Motor neuron (in vitro differentiated cells): ENCODE measurements at places on chromosomes 2 and 18.

DNA sequence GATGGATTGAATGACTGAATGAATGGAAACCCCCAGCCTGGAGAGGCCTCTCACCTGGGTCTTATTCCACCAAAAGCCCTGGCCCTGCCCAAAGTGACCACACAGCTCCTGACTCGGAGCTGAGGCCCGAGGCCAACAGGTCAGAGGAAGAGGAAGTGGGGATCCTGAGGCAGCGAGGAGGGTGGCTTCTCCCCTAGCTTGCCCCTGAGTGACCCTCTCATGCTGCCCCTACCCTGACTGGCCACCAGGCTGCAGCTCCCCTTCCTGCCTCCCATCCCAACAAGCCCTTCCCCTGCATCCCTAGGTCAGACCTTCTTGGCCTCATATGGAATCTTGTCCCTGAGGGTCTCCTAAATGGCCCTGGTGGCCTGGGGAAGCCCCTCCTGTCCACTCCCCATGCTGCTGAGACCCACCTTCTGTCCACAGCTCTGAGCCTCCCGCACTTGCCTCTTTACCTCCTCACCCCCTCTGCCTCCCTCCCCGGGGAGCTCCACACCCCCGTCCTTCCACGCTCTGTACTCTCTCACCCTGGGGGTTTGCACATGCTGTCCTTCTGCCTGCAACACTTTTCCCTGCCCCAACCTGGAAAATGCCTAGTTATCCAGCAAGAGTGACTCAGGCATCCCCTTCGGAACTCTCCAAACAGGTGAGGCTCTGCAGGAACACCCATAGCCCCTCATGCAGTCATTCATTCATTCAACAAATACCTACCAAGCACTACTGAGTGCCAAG is 134.8 kb upstream of the HDAC4 start:
- ATAC-seq = no peak

GRCh38 chr2:46506131-46506706 is 26.9 kb downstream of the TMEM247 start:
- ATAC-seq = no peak

DNA sequence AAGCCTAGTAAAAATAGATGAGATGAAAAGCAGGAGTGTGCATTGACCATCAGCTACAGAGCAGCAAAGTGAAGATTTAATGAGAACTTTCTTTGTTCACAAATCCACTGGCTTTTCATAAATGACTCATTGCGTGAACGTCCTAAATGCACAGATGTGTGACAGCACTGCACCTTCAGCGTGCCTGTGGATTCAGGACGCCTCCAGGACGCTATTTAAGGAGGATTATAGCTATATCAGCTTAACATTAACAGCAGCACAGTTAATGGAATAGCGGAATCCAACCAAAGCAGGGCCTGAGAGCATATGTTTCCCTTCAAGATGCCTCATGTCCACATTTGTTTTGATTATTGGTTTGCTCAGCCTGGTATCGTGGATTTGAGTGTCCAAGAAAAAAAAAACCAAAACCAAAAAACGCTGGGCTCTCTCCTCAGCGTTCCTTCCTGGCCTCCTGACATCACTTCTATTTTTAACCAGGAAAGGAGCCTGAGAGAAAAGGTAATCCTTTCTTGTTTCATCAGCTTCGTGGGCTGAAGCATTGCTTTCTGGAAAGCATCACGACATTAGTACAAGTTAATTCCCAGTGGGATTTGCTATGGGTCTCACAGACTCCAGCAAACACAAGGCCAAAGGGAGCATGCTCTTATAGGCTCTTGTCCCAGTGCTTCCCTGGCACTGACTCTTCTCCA is 447.0 kb upstream of the SMIM21 start:
- peak; percentile 74 for ATAC-seq

- no peak for ATAC-seq
Observed at GRCh38 chr2:135337071-135337470, 193.9 kb downstream of the ZRANB3 start.

GRCh38 chr18:79422022-79422782 is 26.5 kb downstream of the NFATC1 start:
- ATAC-seq = no peak

- peak; percentile 90 for ATAC-seq
Observed at GRCh38 chr2:3483227-3483985, 35.9 kb downstream of the ADI1 start.

DNA sequence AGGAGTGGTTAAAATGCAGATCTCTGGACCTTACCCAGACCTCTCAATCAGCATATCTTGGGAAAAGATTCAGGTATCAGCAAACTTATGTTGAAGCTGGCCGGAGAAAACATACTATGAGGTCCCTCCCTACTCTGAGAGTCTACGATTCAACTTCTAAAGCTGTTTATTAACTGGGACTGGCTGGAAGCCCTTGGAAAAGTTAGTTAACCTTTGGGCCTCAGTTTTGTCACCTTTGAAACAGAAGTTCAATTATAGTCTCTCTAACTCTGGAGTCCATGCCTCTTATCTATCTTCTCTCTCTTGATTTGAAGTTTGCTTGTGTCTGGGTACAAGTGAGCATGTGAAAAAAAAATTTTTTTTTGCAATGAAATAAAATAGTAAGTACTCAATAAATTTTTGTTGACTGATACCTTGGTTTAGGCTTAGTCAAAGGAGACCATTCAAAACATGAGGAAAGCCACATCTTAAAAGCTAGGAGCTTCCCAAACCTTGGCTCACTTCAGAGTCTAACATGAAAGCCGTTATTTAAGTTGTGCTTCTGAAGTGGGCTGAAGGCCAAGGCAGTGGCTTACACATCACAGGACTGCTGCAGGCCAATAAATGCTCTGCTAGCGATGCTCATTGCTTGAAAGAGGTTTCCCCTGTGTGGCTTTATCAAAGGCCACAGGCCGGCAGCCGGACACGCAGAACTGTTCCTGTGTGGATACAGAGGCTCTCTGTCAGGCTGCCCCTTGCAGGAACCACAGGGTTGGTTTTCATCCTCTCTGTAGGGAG is 110.6 kb upstream of the FAM136A start:
- no peak for ATAC-seq

DNA sequence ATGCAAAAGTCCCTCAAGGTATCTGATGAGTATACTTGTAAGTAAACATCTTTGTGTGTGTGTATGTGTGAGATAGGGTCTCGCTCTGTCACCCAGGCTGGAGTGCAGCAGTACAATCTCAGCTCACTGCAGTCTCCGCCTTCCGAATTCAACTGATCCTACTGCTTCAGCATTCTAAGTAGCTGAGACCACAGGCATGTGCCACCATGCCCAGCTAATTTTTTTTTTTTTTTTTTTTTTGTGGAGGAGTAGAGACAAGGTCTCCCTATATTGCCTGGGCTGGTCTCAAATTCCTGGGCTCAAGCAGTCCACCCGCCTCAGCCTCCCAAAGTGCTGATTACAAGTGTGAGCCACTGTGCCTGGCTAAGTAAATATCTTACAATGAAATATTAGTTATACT is 23.2 kb downstream of the ADAM17 start:
- no peak for ATAC-seq

GRCh38 chr2:42361728-42362283 is 789 bp upstream of the COX7A2L start:
- no peak for ATAC-seq

GRCh38 chr2:211248841-211249240 is 692.4 kb downstream of the CPS1 start:
- ATAC-seq = no peak

- ATAC-seq = no peak
Observed at GRCh38 chr2:111148925-111149324, 28.2 kb downstream of the BCL2L11 start.

- ATAC-seq = no peak
Observed at GRCh38 chr18:13940326-13940725, 25.0 kb upstream of the MC2R start.

- ATAC-seq = no peak
Observed at GRCh38 chr18:23752796-23753195, 63.5 kb downstream of the LAMA3 start.

- no peak for ATAC-seq
Observed at GRCh38 chr2:61538920-61539520, 864 bp upstream of the XPO1 start.

DNA sequence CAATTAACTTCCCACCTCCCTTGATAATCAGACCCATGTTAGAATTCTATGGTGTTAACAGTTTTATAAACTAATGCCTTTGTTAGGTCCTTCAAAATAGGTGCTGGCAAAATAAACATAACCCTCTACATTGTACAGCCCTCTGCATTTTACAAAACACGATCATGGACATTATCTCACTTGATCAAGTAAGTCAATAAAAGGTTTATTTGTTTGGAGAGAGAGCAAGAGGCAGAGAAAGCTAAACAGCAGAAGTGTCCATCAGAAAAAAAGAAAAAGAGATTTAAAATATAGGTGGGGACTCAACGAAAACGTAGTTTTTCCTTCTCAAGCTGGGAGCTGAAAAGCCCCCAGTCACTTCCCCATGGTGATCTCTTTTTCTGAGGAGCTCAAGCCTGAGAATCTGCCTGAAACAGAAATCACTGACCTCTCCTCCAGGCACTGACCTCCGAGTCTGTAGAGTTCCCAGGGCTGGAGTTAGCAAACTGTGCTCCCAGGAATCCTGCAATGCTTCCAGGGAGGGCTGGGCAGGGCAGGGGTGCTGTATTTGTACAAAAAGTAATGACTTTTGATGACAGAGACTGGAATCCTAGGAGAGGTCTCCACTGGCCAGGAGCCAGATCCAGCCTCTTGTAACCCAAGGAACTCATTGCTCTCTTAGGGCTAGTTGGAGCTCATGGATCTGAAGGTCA is 137.8 kb upstream of the KLHL29 start:
- no peak for ATAC-seq

DNA sequence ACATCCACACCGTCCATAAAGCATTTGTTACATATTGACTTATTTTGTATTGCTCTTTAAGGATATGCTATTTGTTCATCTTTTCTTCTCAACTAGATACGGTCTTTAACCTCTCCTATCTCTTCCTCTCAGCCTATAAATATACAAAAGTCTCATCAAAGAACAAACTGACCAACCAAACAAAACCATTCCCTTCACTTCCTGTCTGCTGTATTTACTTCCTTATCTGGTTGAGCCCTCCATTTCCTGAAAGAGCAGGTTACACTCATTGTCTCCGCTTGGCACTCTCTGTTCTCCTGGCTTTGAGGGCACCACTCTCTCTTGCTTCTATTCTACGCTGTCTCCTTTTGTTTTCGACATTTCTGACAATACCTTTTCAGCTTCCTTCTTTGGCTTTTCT is 431.9 kb upstream of the TCF4 start:
- no peak for ATAC-seq

DNA sequence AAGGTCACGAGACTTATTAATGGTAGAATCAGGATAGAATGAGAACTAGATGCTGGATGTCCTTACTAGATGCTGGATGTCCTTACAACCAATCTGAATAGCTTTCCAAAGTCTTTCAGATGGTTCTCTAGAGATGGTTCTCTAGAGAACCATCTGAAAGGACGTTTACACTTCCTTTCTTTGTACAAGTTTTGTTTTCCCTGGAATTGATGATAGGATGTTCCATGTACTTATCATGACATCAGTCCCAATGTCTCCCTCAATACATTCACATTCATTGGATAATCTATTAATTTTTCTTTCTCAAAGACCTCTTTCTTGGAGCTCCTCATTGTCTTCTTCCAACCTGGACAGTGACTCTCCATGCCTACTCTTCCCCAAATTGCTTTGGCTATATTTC is 28.2 kb upstream of the RUFY4 start:
- ATAC-seq = no peak

DNA sequence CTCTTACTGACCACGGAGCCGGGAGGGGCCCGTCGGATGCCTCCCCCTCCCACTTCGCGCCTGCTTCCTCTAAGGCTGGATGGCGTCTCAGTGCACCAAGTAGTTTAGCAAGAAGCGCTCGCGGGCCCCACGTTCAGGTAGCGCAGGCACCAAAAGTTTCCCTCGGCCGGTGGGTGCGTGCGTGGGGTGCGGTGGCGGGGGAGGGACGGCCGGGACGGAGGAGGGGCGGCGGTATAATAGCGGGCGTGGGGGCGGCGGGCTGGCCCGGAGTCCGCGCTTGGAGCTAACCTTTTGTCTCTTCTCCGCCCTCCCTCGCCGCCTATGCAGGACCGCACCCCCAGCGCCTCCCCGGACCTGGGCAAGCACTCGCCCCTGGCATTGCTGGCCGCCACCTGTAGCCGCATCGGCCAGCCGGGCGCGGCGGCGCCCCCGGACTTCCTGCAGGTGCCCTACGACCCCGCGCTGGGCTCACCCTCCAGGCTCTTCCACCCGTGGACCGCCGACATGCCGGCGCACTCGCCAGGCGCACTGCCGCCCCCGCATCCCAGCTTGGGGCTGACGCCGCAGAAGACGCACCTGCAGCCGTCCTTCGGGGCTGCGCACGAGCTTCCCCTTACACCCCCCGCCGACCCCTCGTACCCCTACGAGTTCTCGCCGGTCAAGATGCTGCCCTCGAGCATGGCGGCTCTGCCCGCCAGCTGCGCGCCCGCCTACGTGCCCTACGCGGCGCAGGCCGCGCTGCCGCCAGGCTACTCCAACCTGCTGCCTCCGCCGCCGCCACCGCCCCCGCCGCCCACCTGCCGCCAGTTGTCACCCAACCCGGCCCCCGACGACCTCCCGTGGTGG is 1.0 kb downstream of the SP5 start:
- peak; percentile 17 for ATAC-seq

GRCh38 chr2:163774862-163775261 is 39.1 kb upstream of the FIGN start:
- ATAC-seq = no peak

GRCh38 chr2:222805591-222806304 is 55.1 kb upstream of the ACSL3 start:
- peak; percentile 78 for ATAC-seq

DNA sequence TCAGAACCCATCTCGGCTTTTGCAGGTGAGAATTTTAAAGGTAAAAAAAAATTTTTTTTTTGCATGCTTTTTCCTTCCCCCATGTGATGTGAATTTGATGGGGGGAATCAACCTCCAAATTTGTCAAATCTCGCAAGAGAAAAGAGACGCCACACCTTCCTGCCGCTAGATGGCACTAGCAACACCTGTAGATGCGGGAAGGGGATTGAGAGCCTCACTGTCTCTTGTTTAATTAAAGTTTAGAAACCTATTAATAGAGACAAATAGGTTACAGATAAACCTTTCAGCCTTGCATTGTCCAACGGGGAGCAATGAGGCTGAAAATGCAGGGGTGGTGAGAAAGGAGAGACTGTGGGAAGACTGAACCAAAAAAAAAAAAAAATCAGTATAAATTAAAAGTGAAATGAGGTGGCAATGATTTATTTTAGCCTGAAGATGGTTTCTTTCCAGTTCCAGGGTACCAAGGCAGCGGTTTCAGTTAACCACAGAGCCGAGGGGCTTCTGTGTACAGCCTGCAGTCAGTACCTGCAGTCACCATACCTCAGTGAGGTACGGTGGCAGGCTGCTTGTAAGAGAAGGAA is 84.6 kb downstream of the NRP2 start:
- no peak for ATAC-seq

- ATAC-seq = no peak
Observed at GRCh38 chr2:127485051-127485693, 41.1 kb downstream of the IWS1 start.

- no peak for ATAC-seq
Observed at GRCh38 chr2:160251569-160251968, 51.5 kb upstream of the ITGB6 start.
